ENCODE measurements at places on chromosomes 4 and X. TPM values are rescaled to one million over a fixed set of nuclear protein-coding genes. Genes with fewer than 3 reads are reported as not detected.

- DNase-seq: no peak
These were observed 57.1 kb upstream of the NPFFR2 start for GRCh38 chr4:71974681-71975080.

DNA sequence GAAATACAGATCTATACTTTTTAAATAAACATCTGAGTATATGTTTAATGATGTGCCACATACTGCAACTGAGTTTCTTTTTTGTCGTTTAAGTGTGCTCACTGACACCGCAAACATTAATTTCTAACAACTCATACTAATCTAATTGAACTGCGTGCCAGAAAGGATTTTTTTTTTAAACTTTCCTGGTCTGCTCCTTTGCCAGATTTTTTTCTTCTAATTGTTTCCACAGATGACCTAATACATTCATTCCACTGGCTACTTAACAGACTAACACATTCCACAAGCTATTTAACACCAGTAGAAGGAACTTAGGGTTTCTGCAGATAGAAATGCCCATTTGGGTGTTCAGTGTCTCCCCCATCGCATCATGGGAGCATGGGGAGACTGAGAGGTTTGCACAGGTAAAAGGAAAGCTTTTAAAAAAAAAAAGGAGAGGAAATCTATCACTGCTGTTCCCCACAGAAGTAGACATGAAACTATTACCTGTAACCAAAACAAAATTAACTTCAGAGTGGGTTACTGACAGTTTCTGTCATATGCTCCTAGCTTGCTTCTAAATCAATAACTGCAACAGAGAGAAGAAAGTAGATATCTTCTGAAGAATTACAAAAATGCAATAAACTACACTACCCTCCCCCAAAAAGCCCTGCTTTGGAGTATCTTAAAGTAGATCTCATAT is 31.6 kb downstream of the SH3KBP1 start:
- DNase-seq: no peak

DNA sequence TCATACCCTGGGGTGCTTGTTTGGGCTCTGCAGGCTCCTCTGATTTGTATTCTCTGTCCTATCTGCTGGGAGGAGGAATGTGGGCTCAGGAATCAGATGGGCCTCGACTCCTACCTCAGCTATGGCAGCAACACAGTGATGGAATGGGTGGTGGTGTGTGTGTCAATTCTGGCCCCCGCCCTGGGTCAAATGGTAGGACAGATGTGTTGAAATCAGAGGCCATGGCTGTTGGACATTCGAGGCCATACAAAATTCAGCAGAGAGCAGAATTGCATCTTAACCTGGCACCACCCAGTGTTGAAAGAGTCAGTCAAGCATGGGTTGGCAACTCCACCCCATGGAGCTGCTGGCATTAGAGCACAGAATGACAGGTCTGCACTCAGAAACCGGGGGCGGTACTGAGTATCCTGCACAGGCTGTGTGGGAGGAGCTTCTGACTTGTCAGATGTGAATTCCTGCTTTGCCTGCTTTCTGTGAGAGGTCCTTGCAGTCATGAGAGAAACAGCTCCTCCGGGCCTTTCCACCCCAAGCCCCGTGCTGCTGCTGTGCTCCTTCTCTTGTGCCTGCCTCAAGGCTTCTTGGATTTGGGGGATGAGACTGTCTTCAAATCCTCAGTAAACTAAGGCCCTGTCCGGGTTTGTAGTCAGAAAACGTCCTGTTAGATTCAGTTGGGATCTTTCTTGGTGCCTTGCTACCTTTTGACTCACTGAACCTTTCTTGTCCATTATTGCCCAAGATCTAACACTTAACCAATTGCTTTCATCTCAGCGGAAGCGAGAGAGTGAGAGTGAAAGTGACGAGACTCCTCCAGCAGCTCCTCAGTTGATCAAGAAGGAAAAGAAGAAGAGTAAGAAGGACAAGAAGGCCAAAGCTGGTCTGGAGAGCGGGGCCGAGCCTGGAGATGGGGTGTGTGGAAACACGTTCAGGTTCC is 13.0 kb downstream of the DKC1 start:
- DNase-seq: no peak

DNA sequence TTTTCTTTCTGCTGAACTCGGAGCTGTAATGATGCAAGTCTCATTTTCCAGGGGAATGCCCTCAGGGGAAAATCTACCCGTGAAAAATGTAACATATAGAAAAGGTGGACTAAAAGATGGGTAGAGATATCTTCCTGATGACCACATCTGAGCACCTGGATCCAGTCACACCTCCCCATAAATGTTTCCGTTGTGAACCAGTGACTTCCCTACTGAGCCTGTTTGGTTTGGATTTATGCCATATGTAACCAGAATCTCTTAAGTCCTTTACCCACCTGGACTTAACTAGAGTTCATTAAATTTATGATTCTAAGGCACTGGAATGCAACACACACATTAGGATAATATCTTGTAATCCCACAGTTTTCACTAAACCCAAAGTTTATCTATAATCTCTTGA is 171.1 kb downstream of the ZNF330 start:
- DNase-seq: no peak

DNA sequence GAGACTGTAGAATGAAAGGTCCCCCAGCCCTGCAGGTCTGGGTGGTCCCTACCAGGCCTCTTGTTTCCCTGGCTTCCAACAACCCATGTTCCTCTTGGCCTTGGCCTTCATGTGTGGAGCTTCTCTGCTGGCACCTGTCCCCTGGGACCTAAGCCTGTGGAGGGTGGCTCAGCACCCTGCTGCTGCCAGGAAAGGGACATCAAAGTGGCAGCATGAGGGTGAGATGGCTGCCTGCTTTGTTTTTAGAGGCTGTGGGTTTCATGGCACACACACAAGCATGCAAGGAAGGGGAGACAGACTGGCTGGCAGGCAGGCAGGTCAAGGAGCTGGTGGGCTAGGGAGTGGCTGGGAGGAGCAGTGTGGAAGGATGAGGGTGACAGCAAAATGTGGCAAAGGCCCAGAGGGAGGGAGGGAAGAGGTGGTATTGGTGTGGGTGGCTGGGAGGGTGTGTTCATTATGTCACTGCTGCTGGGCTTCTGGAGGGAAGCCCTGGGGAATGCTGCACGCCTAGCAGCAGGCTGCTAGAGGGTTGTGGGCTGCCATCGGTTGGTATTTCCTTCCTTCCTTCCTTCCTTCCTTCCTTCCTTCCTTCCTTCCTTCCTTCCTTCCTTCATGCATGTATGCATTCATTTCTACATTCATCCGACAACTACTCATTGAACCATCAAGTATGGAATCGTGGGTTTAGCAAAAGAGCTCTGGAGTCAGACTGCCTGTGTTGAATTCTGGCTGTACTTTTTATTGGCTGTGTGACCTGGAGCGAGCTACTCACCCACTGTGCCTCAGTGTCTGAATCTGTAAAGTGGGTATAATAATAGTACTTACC is 128.7 kb upstream of the PJA1 start:
- DNase-seq: no peak

- no peak for DNase-seq
These were observed 115.5 kb downstream of the FNIP2 start for GRCh38 chr4:158884280-158884679.

DNA sequence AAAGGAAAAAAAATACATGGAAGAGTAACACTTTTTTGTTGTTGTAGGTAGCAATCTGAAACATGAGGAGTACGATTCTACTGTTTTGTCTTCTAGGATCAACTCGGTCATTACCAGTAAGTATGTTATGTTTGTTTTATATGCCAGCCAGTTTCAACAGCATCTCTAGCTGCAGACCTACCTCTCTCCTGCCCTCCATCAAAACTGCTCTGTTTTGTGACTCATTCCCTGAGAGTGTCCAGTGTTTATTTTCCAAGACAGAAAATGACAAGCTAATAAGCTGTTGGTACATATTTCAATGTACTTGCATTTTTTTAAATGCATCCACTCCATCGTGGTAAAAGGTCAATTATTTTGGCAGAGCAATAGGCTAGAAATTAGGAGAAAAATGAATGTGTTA is 347 bp downstream of the AMTN start:
- no peak for DNase-seq

DNA sequence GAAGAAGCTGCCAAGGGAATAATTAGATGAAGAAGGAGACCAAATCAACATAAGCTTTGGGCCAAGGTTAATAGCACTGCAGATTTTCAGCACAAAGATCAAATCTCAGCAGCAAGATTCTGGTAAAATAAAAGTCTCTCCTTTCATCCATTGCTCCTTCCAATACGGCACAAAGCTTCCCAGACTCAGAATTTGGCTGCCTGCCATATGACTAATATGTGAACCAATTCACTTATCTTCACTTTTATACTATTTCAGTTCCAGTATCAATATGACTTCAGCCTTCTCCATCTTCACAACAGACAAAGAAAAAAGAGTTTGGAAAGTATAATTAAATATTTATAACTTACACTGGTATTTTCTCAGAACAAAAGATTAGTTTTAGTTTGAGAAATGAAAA is 978.3 kb upstream of the GRID2 start:
- no peak for DNase-seq

DNA sequence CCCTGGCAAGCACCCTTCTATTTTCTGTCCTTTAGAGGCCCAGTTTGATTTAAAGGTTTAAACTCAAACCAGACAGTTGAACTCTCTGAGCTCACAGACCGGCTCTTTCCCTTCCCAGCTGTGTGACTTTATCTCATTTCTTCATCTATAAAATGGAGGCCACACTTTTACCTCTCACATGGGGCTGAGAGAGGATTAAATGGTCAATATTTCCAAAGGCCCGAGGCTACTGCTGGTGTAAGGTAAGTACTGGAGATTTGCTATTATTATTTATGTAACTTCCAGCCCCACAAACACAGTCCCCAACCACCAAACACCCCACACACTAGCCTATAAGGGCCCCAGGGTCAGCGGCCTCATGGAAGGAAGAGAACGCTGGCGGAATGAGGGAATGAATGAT is 13.6 kb upstream of the CYTL1 start:
- DNase-seq: no peak

DNA sequence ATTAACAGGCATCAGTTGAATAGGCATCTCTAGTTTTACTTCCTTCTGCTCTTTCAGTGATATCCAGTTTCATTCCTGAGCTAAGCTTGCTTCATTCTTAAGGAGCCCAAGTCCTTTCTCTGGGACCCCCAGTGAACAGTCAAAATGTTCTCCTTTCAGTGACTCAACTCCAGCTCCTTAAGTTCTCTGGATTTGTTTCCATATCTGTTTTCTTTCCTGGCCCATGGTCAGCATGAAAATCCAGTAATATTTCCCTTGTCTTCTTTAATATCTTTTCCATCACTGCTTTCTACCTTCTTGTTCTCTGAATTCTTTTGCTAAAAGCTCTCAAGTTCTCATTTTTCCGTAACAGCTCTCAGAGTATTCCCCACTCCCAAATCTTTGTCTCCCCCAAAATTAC is 25.5 kb downstream of the ADGRL3 start:
- no peak for DNase-seq

DNA sequence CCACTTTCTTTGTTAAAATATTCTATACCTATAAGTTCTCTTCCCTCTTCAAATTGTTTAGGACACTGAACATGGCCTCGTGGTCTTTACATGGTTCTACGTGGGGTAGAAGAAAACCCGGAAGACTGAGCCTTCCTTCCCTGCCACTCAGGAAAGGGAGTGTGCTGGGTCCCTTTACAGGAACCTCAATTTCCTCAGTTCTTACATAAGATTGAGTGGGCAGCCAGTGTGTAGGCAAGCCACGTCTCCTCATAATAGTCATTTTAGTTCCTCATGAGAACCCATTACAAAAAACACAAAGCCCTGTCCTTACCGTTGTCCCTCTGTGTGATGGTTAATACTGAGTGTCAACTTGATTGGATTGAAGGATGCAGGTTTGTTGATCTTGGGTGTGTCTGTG is 28.7 kb upstream of the SMIM10L2A start:
- DNase-seq: no peak

DNA sequence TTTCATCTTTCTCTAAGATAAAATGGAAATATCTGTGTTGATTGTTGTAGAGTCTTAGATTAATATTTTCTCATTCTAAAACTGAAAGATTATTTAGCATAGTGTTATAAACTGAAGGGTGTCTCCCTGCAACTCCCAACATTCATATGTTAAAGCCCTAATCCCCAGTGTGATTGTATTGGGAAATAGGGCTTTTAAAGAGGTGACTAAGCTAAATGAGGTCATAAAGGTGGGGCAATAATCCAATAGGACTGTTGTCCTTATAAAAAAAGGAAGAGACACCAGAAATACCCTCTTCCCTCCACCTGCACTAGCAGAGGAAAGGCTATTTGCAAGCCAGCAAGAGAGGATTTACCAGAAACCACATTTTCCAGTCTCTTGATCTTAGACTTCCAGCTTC is 1626.4 kb downstream of the C4orf33 start:
- DNase-seq: no peak

- no peak for DNase-seq
These were observed 80.0 kb downstream of the UGT2B28 start for GRCh38 chr4:69360271-69360670.

DNA sequence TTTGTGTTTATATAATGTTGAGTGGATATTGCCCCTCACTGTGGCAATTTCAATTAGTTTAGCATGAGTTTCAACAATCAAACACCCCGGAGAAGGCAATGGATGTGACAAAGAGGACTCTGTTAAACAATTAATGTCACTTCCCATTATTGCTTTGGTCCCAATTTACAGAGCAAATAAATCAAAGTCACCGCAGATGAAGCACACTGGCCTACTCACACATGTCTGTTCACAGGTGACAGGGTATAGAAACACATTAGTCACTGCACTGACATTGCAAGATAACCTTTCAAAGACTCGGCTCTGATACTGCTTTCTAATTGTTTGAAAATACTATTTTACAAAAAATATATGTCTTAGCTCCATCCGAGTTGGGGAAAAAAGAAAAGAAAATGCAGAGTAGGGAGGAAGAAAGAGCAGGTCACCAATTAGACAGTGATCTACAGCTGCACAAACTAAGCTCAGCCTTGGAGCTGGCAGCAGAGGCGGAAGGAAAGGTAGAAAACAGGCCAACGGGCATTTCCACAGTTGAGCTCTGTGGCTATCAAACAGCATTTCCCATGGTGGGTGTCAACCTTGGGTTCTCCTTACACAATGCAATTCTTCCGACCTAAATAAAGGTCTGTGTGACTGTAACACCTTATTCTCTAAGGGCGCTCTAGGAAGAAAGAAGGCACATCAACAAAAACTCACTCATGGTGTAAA is 53.9 kb downstream of the PPARGC1A start:
- no peak for DNase-seq

DNA sequence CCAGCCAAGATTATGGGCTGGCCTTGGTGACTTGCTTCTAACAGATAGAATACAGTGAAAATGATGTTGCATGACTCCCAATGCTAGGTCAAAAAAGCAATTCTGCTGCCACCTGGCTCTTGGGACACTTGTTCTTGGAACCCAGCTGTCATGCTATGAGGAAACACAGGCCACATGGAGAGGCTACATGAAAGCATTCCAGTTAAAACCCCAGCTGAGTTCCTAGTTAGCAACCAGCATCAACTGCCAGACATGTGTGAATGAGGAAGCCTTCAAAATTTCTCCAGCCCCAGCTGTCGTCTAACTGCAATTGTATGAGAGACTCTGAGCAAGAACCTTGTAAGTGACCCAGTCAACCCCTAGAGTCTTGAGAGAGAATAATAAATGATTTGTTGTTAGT is 105.2 kb upstream of the FGF16 start:
- no peak for DNase-seq

GRCh38 chr4:8900588-8900987 is 28.9 kb upstream of the HMX1 start:
- no peak for DNase-seq

TEX11 gene
- 0.09 TPM for total RNA-seq

ITM2A gene
- 4.9 TPM for total RNA-seq

XPNPEP2 gene
- total RNA-seq: 26.5 TPM

CYTL1 gene
- not detected for total RNA-seq

TMEM154 gene
- 1.7 TPM for total RNA-seq

TMEM255A gene
- not detected for total RNA-seq

PDHA1 gene
- total RNA-seq: 78.5 TPM

GDPD2 gene
- not detected for total RNA-seq

SOWAHB gene
- total RNA-seq: 5.1 TPM

FAM90A26 gene
- not detected for total RNA-seq

GPC3 gene
- total RNA-seq: 2.3 TPM

SH3TC1 gene
- total RNA-seq: 13.2 TPM

Data from right lobe of liver (tissue), 6 donors.